ENCODE measurements at places on chromosomes 4 and X.
A peak's percentile ranks its signal among the peaks of the same experiment; 100 is the strongest.

- DNase-seq, result no peak
Observed at GRCh38 chrX:2316534-2316933, 184.2 kb downstream of the DHRSX start.

DNA sequence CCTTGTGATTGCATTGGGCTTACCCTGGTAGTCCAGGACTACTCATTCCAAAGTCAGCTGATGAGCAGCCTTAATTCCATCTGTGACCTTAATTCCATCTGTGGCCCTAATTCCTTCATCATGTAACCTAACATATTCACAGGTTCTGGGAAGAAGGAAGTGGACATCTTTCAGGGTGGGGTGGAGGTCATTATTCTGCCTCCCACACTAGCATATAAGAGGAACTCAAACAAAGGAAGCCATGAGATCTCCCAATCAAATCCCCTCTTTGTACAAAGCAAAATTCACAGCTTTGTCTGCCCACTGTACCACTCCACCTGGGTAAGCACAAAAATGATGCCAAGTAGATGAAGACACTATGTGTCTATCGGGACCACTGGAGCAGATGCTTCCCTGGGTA is 87.3 kb downstream of the SLC2A9 start:
- DNase-seq, result no peak

GRCh38 chr4:8128100-8128856 is 30.3 kb downstream of the ABLIM2 start:
- no peak for DNase-seq

DNA sequence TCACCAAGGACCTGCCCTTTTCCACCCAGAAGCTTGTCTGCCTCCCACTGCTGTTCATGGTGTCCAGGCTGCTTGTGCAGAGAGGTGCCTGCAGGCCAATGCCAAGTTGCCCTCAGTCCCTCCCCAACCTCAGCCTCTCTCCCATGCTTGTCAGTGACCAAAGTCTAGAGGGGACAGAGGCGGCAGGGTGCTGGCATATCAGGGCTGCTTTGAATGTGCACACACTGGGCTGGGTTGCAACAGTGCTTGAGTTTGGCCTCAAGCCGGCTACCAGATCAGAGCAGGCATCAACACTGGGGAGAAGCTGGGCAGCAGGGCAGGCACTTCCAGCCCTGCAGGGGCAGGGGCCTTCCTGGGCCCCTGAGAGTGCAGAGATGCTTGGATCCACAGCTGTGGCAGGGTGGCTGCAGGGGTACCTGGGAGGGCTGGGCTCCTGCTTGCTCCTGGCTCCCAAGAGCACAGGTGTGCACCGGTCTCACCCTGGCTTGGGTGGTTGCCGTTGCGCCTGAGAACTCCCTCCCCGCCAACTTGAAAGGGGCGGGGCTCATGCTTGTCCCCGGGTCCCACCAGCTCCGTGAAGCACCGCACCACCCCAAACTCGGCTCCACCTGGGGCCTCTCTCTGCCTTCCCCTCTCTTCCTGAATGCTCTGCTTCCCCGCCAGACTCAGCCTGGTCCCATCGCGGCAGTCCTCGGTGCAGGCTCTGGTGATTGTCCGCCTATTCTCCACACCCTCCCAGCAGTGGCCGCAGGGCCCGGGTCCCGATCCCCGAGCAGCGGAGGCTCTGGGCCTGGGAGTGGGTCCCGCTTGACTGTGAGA is 1681.9 kb upstream of the ADGRL3 start:
- no peak for DNase-seq

GRCh38 chr4:20687864-20688263 is 12.4 kb upstream of the PACRGL start:
- no peak for DNase-seq

DNA sequence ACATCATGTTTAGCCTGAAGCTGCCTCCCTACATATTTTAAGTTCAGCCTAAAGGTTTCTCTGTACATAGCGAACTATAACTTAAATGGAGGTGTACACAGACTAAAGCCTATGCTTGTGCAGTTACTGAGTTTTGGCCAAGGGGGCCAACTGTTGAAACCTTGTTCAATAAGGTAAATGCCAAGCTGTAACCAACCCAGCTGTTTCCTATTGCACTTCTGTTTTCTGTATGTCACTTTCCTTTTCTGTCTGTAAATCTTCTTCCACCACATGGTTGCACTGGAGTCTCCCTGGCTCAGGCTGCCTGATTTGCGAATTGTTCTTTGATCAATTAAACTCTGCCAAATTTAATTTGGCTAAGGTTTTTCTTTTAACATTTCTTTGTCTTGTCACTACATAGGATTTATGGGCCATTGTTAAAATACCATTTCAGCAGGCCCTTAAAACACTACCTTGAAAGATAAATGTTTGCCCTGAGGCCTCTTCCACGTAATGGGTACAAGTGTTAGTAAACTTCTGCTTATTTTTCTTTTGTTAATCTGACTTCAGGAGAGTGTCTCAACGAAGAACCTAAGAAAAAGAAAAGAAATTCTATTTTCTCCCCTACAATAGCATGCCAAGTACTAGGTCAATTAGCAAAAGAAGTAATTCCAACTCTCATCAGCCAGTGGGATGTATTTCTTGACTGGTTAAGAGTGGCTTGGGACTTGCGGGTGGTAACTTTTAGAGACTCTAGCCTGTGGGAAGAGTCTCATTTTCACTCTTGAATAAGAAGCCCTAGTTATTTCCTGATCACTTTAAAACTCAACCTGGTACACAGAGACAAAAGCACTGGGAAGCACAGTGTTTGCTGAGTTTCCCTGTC is 45.7 kb upstream of the PRSS12 start:
- no peak for DNase-seq

- no peak for DNase-seq
Observed at GRCh38 chr4:137531986-137532868, at the start of gene PCDH18. Gene PCDH18, minus strand, starts transcription at chr4:137532494. Its CDS starts 406 bp downstream, at chr4:137532088.

DNA sequence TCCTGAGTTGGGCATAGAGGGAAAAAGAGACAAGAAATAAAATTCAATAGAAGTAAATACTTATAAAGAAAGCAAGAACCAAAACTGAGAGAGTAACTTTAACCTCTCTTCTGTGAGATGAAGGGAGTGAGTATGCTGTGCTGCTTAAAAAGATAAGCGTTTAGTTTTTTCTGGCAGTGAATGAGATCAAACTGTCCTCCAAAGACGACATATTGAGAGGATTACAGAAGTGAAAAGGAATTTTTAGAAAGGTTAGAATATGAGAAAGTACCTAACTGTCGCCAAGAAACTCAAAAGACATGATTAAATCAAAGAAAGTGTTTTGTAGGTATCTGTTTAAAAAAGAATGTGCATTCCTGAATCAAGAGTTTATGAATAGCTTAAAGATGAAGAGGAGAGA is 16.0 kb downstream of the GAB1 start:
- no peak for DNase-seq

GRCh38 chr4:145307120-145307519 is 126.7 kb upstream of the OTUD4 start:
- no peak for DNase-seq

DNA sequence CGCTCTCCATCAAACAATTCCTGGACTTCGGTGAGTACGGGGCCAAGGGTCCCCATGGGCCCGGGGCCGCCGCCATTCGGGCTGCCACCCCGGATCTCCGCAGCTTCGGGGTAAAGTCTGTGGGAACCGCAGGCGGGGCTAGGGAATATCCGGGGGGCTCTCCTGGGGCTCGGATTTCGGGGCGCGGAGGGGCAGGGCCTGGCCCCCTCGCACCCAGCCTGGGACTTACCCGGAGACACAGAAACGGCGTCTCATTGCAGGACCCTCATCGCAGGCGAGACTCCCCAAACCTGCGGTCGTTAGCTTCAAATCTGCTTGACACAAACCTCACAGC is 413 bp downstream of the PDK3 start:
- no peak for DNase-seq

GRCh38 chrX:87515836-87516235 is 1.8 kb upstream of the KLHL4 start:
- no peak for DNase-seq

DNA sequence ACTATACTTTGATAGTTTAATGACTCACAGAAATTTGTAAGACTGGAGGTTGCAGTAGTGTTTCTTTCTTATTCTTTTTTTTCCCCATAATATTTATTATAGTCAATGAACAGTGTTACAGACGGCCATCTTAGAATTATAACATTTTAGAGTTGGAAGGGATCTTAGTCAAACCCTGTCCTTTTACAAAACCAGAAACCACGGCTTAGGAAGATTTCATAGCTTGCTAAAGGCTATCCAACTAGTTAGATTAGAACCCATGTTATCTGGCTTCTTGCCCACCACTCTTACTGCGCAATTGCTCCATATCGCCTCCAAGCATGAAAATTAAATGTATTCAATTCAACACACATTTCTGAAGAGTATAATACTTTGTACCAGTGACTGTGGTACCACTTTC is 1.1 kb downstream of the XIAP start:
- no peak for DNase-seq

GRCh38 chrX:129525896-129526295 is 2.6 kb upstream of the SMARCA1 start:
- DNase-seq, result no peak

DNA sequence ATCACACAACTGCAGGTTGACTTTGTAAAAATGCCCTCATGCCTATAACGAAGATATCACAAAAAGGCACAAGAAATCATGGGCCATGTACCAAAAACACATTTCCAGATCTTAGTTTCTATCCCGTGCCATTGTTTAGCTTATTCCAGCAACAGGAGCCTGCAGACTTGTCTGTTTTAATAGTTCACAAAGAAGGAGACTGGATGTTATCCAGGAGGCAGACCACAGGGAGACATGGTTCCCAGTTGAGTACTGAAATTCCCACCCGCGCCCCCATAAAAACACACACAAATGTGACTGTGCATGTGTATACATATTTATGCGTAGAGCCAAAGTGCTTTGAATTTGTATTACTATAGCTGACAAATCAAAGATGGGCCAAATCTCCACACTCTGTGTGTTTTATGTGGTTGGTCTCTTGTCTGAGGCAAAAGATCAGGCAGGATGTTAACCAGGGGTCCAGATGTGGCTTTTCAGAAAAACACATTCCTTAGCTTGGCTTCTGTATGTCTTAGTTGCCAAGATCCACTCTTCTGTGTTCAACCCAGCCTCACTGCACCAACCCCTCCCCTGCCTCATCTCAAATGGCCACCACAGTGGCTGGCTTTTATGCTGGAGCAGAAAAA is 469.2 kb upstream of the DIPK2B start:
- DNase-seq, result no peak

- no peak for DNase-seq
Observed at GRCh38 chr4:20386906-20387305, 135.2 kb downstream of the SLIT2 start.

GRCh38 chr4:54781756-54782155 is 124.0 kb downstream of the KIT start:
- no peak for DNase-seq

GRCh38 chr4:1384675-1385372 is 21.4 kb downstream of the NKX1-1 start:
- no peak for DNase-seq

- DNase-seq, result no peak
Observed at GRCh38 chr4:122622400-122622799, 1.5 kb upstream of the IL21 start.

GRCh38 chr4:140096483-140096861 is 57.5 kb downstream of the MAML3 start:
- DNase-seq, result no peak

- DNase-seq, result no peak
Observed at GRCh38 chrX:18701621-18702361, 5.7 kb upstream of the PPEF1 start.

GRCh38 chr4:189507060-189507459 is 433.6 kb upstream of the FRG1 start:
- no peak for DNase-seq

DNA sequence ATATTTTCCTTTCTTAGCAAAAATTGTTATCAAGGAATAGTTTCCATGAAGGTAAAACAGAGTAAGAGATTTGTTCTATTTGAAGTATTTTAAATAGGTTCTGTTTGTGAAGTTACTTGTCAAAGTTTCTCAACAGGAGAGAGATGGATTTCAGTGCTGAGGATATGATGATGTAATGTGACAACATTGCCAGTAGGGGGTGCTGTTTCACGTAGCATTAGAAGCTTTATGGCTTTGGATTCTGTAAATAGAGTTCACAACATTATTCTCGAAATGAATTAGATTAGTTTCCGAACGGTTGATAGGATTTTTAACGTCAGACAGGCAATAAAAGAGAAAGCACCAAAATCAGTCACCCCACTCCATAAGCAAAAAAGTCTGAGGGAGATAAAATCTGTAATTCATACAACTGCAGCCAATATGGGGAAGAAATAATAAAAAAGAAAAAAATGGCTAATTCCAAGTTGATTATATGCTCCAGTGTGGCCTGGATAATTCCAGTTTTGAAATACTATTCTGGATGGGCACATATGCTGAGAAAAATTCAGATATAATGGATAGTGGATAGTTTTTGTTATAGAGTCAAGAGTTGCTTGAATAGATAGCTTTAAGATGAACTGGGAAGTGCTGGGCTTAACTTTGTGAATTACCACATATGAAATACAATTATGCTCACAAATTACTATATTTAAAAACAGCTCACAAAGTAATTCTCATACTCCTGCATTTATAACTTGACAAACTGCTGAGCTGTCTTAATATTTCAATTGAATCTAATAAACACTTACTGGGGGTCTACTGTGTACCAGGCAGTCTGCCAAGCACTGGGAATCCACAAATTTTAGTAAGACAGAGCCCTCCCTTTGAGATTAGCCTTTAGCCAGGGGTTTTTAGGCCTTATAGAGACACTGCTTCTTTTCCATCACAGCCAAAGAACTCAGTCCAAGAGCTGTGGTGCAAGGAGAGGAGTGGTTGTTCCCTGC is 109.1 kb downstream of the GPAT3 start:
- peak; percentile 3 for DNase-seq

GRCh38 chr4:59608466-59608865 is 1591.7 kb upstream of the ADGRL3 start:
- no peak for DNase-seq

DNA sequence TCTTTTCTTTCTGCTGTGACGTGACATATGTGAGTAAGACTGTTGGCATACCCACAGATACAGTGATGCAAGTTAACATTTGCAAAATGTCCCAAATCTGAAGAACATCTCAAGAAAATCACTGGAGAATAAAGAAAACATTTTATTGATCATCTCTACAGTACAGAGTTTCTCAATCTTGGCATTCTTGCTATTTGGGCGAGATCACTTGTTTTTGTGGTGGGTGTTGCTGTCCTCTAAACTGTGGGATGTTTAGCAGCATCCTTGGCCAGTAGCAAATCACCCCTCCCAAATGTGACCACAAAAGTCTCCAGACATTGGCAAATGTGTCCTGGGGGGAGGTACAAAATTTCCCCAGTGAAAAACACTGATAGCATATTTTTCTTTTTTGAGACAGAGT is 28.8 kb downstream of the AMELX start:
- DNase-seq, result no peak

GRCh38 chr4:187357045-187357643 is 633.5 kb upstream of the FAT1 start:
- DNase-seq, result no peak

DNA sequence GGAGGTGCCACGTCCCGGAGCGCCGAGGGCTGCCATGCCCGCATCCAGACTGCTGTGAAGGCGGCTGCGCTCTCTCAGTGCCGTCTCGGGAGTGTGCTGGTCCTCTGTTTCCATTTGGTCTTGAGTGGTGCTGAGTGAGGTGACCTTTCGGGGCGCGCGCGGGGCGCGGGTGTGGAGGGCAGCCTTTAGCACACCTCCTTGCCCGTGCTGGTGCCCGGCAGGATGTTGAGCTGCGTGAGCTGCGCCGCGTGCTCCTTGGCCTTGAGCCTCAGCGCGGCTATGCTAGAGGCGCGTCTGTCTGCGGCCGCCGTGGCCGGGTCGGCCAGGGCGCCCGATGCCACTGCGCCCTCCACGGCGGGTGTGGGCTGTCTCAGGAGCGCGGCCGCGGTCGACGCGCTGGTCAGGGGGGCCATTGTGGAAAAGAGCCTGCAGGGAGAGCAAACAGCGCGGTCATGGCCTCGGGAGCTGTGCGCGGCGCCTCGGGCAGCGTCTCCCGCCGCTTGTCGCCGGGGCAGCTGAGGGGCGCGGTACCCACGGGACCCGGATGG is 11.2 kb downstream of the ARX start:
- DNase-seq, result no peak

Measured in stimulated activated naive B cell treated with anti-CD40 and anti-IgM and Interleukin-4, amounts not matched to agents 10 μg/mL and 1 μg/mL and 100 μg/mL, for 72 hours (primary cell).